Stimulated activated CD8-positive, alpha-beta memory T cell treated with anti-CD3 and anti-CD28 coated beads, Interleukin-7, amount 100 ng/mL, for 48 hours (primary cell): ENCODE measurements at places on chromosomes 6 and 20.

DNA sequence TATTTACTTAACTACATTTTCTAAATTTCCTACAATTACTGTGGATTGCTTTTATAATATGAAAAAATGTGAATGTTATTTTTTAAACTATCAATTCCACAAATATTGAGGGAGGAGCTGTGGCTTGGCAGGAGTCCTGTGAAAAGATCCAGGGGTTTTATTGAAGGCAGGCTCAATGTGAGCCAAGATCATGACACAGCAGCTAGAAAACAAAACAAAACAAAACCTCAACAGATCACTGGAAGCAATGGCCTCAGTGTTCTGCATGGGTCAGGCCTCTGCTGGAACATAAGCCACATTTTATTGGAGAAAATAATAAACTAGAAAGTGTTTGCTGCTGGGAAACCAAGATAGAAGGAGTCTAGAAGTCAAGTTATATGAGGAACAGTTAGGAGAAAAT is 19.4 kb upstream of the RCAN2 start:
- DNase-seq = no peak

DNA sequence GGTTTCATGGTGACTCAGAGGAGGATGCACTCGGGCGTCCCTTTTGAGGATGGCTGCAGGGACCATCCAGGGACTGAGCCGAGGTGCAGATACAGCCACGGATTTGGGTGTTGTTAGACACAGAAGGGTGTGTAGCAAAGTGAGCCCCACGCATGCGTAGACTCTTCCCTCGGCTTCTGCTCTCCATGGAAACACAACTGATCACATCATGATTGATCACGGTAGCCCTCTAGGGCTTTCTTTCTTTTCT is 606 bp upstream of the ULBP1 start:
- DNase-seq = no peak

DNA sequence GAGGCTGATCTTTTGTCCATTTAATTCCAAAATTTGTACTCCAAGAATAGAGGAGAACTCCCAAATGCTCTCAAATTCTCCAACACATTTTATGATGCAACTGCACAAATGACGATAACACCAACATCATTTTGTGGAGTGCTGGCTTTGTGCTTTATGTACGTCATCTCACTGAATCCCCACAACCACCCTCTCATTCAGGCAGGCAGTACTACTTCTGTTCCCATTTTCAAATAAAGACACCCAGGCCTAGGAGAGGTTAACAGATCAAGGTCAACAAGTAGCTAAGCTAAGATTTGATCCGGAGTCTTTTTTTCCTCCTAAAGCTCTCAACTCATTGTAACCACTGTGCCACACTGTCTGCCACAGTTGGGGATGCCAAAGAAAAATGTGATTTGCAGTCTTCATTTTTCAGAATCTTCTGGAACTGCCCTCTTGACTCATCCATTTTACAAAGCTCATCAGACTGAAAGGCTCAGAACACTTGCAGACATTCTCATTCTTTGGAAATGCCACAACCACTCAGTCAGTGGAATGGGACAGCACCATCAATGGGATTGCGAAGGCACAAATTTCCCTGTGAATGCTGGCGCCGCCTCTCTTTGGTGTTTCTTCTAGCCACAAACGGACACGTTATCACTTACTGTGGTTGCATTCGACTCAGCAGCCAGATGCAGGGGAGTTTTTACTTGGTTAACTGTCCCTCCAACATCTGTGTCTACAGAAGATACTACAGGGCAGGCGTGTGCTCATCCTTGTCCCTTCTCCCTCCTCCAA is 184.4 kb downstream of the GJA10 start:
- peak; percentile 39 for DNase-seq

DNA sequence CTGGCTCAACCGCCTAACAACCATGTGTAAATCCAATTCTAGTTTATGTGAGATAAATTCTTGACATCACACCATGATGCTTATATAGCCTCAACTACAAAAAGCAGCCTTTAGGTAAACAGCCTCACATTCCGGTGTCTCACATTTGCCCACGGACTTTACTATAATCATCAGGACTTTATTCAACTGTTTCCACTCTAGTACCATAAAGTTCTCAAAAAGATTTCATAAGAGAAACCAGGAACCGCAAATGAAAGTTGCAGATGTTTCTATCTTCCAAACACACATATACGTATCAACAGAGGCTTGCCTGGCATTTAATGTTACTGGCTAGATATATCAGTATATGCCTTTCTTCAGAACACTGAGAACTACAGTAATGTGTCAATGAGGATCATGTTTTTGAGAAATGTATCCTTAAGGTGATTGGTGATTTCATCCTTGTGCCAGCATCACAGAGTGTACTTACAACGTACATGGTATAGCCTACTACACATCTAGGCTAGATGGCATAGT is 80.0 kb downstream of the EPB41L2 start:
- DNase-seq = no peak

DNA sequence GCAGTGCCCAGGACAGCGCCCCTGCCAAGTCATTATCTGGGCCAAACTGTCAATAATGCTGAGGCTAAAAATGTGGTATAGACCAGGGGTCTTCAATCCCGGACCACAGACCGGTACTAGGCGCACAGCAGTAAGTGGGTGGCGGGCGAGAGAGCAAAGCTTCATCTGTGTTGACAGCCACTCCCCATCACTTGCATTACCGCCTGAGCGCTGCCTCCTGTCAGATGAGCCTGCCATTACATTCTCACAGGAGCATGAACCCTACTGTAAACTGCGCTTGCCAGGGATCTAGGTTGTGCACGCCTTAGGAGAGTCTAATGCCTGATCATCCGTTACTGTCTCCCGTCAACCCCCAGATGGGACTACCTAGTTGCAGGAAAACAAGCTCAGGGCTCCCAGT is 91.0 kb downstream of the NFATC2 start:
- no peak for DNase-seq
